ENCODE measurements at places on chromosomes 16 and 17.

DNA sequence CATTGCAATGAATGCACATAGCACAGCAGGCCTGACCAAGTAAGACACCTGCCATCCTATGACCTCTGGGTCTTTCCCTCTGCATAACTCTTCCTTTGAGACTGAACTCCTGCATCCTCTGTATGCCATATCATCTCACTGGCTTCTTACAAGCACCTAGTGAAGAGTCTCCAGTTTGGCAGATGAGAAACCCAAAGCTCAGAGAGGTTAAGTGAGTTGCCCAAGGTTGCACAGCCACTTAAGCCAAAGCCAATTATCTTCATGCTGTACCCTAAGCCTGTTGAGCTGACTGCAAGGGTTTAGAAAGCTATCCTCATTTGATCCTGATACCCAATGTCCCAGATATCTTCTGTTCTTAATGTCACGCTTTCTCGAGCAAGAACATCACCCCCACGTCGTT lies 35.2 kb downstream of the TMEM186 start:
- DNase-seq: no peak

- no peak for DNase-seq
These were observed 908.4 kb downstream of the KCNJ18 start for GRCh38 chr17:22600644-22601298.

DNA sequence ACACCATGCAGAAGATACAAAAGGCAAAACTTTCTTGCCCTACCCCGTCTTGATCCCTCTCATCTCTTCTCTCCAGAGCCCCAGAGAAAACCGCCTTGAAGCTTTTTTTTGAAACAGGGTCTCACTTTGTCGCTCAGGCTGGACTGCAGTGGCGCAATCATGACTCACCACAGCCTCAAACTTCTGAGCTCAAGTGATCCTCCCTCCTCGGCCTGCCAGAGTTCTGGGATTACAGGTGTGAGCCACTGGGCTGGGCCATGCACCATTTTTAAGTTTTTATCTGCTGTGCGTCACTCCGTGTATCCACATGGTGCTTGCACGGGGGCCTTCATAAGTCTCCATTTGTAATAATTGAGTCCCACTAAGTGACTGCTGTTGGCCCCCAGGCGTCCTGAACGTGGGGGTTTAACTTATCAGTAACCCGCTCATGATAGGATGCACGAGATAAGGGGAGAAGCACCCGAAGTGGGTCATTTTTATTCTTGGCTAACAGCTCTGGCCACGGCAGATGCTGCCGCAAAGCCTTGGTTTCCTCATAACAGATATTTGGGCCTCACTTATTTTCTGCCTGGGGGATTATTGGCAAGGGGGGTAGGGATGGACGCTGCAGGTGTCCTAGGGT lies 8.6 kb downstream of the DNAH17 start:
- no peak for DNase-seq

DNA sequence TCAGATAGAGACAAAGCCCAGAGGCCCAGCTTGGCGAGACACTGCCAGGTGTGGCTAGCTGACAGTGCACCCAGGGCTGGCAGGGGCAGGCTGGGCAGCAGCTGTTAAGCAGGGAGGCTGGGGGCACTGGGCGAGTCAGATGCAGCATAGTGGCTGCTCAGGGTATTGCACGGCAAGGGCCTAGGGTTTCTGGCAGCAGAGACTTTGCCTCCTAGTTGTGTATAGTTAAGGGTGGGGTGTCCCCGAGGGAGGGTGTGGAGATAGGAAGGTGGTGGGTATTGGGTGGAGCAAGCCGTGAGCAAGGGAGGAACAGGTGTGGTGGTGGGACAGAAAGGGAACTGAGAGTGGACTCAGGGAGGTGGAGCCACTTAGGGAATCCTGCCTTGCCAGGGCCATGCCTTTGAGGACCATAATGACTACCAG lies 66.0 kb downstream of the SMPD3 start:
- DNase-seq: no peak

DNA sequence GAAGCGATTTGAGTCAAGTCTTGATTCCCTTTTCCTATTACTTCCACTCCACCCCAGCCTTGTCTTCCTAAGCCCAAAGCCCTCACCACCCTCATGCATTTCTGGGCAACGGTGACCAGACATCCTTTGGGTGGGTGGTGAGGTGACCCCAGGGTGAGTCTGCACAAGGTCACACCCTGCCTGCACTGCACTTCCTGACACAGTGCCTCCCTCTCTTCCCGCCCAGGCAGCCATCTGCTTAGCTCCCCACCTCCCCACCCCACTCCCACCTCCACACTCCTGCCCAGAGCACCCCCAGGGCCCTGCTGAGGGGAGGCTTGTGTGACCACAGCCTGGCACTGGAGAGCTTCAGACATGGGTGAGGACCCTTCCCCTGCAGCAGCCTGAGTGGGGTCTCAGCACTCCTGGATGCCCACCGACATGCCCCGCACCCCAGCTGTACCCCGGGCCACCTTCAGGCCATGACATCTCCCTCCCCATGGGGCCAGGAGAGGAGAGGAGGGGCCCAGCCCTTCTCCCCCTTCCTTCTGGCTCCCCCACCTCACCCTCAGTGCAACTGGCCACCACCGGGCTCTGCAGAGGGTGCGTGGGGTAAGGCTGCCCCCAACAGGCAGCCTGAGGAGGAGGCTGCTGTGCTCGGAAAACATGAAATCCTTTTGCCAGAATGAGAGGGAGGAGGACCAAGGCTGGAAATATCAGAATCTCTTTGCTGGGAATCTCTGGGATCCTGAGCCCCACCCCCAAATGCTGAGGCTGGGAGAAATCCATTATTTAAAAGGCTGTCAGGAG lies 68.6 kb downstream of the CCT6B start:
- DNase-seq: peak; percentile 7

- no peak for DNase-seq
These were observed 341.2 kb downstream of the GRIN2A start for GRCh38 chr16:9840761-9841665.
